CD4-positive, CD25-positive, alpha-beta regulatory T cell (primary cell): ENCODE measurements at places on chromosomes 1 and 21.

DNA sequence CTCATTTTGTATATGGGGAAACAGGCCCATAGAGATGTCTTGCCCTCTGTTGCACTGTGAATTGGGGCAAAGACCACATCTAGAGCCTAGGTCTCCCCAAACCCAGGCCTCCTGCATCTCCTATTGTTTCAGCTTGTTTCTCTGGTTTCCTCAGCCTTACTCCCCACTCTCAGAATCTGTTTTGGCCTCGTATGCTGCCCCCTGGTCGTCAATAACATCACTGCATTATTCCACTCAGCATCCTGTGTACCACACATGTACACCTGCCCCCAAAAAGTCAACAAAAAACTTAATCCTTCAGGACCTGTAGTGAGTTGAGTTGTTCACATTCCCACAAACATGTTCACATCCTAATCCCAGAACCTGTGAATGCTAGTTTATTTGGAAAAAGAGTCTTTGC lies 184.8 kb downstream of the BRINP2 start:
- no peak for DNase-seq

DNA sequence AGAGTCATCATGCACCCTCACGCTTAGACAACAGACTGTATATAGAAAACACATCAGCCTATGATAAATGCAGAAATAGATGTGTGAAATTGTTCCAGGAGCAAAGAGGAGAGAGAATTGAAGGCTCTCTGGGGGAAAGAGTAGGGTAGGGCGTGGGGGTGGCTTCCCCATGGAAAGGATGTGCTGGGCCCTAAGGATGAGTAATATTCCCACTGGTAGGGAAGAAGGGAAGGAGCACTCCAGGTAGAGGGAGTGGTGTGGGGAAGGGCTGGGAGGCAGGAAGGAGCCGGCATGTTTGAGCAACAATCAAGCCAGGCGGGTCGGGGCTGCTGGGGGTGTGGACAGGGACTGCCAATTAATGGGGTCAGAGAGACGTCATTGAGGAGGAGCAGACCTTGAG lies 10.1 kb upstream of the DISP3 start:
- DNase-seq = no peak

DNA sequence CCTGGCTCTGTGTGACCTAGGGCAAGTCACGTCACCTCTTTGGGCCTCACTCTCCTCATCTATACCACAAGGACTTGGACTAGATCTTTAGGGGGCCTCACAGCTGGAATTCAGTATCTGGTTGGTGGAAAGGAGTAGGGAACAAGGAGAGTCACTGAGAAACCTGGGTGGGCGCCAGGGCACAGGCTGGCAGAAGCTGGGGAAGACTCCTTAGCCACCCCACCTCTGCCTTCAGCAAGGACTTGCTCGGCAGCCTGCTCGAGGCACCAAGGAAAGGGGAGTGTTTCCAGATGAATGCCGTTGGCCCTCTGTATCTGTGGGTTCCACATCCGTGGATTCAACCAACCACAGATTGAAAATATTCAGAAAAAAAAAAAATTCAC lies 1.2 kb upstream of the OPTC start:
- no peak for DNase-seq

DNA sequence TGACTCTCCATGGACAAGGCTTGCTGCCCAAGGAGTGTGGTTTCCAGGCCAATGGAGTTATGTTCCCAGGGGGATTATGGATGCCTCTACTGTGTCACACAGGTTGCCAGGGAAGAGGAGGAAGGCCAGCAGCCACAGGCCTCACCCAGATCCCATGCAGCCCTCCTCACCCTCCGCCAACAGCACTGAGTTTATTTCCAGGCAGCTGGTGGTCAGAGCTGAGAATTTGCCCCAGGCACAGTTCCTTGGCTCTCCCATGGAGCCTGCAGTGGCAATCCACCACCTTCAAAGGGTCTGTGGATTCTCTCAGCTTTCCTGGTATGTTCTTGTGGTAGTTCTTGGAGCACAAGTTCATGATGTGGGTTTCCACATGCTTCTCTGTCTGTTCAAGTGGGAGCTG lies 79.2 kb downstream of the NTNG1 start:
- DNase-seq = no peak

GRCh38 chr1:116411784-116412479 lies 38.9 kb downstream of the ATP1A1 start:
- no peak for DNase-seq

DNA sequence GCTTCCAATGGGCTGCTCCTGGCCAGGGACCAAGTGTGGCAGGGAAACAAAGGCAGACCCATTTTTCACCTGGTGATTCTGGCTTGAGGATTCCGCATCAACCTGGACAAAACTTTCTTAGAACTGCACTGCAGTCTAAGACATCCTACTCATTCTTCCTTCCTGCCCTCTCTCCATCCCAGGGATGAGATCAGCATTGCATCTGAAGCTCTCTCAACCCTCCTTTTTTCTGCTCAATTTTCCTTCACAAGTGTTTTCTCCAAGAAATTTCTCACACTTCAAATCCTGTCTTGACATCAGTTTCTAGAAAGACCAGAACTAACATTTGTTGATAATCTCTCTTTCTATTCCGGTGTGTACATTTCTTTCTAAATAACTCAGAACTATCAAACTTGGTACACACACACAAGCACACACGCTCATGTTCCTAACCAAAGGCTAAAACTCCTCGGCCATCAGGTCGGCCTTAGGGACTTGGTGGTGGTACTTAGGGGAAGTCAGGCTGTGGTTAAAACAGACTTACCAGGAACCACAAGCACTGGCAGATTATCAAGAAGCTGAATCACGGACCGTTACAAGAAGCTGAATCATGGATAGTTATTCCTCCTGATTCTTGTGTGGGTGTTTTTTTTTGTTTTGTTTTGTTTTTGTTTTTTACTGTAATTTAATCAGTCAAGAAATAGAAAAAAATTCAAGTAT lies 21.0 kb upstream of the CXADR start:
- peak; percentile 16 for DNase-seq

- DNase-seq = no peak
Observed at GRCh38 chr1:116880917-116881316, 28.8 kb upstream of the PTGFRN start.

DNA sequence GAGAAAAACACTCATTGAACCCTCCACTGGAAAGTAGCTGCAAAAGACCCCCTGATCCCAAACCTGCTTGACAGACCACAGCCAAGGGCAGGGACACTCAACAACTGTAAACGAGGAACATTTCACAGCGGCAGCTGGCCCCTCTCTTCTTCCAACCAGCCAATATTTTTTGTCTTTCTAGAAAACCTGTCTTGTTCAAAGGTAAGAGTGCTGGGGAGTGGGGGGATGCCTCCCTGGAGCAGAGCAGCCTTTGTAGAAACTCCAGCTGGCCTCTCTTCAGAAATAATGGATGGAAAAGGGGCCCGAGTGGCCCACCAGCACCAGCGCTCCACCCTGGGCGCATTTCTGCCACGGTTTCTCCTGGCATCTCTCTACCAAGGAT lies 384.0 kb downstream of the RRAGC start:
- no peak for DNase-seq

DNA sequence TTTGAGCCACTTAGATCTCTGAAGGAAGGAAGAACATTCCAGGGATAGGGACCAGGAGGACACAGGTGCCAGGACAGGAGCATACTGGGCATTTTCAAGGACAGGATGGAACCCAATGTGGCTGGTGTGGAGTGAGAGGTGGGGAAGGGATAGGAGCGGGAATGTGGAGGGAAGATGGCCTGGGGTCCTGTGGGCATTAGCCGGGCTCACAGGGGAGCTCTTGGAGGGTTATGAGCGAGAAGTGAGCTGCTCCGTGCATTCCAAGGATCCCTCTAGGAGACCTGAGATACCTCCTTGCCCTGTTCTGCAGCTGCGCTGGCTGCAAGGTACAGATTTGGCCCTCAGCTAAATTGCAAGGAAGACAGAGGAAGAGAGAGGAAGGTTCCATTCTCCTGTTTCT lies 87.5 kb downstream of the IER5 start:
- no peak for DNase-seq

- no peak for DNase-seq
Observed at GRCh38 chr21:38937844-38938243, 132.1 kb downstream of the ETS2 start.

DNA sequence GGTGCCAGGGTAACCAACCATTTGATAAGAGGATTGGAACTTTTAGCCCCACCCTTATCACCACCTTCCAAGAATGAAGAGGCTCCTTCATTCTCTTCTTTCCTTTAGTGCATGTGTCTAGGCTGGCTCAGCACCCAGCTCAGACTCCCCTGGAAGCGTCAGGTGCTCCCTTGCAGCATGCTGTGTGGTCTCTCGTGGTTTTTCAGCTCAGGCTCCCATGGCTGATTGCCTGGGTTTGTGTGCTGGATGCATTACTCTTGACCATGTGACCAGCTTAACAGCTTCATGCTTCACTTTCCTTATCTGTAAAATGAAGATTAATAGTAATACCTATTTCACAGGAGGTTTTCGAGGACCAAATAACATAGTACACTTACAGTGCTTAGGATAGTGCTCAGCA lies 198.4 kb downstream of the HHAT start:
- no peak for DNase-seq

GRCh38 chr1:1153874-1154273 lies 19.8 kb upstream of the TTLL10 start:
- no peak for DNase-seq

DNA sequence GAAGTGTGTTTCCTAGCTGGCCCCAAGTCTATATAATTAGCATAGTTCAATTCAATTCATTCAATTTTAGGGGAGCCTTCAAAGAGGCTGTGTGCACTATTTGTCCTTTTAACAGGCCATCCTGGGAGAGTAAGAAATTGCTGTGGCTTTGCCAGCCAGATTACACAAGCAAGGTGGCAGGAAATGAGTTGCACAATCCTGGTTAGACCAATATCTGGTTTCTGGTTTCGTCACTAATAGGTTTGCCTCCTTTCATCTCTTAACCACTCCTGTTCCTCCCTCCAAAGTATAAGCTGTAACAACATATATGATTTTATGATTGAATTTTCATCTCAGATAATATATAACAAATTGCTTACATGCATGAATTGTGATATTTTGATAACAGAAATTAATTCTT lies 84.1 kb upstream of the NEGR1 start:
- no peak for DNase-seq
